Fibroblast of skin of scalp (primary cell): ENCODE measurements at places on chromosomes 1 and 21.

DNA sequence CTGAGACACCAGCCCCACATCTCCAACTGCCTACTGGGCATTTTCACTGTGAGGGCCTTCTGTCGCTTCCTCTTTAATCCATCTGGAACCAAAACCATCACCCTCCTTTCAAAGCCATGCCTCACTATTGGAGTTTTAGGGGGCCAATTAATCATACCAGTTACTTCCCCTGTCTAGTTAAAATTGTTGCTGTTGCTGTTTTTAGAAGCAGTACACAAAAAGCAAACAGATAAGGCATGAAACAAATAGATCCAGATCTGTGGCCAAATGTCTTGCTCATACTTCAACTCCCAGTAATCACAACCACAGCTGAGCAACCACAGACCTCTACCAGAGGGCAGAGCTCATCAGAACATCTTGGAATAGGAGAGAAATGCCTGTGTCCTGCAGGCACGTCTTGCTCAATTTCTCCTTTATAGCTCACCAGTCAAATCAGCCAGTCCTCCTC, 133.8 kb upstream of the C1orf105 start:
- DNase-seq, result peak; percentile 75

DNA sequence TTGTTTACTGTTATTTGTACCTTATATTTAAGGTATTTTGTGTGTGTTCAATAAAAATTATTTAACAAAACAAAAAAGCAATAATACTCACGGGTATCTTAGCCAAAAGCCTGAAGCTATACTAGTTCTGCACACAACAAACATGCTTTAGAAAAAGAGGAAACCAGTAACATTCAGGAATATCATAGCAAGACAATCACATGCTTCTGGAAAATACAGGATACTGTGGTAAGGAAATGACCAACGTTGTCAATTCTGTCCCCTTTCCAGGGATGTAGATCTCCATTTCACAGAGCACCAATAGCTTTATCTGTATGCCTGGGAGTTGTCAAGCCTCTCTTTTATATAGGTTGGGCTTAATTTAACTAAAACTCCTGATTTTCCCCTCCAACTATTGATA, 288.4 kb downstream of the SMYD3 start:
- DNase-seq, result no peak

- DNase-seq, result no peak
These were observed 22.6 kb downstream of the CDC73 start for GRCh38 chr1:193144361-193144938.

GRCh38 chr1:93813076-93813475, 65.9 kb downstream of the DNTTIP2 start:
- DNase-seq, result no peak

DNA sequence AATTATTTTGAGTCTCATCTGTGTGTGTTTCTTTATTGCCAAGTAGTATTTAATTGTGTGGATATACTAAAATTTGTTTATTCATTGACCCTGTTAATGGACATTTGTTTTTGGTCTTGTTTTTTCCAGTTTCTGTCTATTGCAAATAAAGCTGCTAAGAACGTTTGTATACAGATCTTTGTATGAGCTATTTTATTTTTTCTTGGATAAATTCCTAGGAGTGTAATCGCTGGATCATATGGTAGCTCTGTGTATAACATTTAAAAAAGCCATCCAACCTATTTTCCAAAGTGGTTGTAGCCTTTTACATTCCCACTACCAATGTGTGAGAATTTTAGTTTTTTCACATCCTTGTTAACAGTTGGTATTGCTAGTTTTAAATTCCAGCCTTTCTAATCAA, 382.7 kb upstream of the USP24 start:
- DNase-seq, result no peak

GRCh38 chr1:53115403-53116306, 26.8 kb downstream of the SLC1A7 start:
- DNase-seq, result peak; percentile 62

GRCh38 chr1:26350701-26351589, 3.0 kb downstream of the CRYBG2 start:
- no peak for DNase-seq
